ENCODE measurements at places on chromosomes 7 and 10.

GRCh38 chr10:127890832-127891334, 1.9 kb downstream of the CLRN3 start:
- H3K27me3 ChIP-seq = peaks cover 4% of the 10 kb centered on the region
- no peaks in the 10 kb centered on the region for H3K36me3 ChIP-seq
- no peak overlapping the region for H3K4me3 ChIP-seq
- no peaks in the 10 kb centered on the region for H3K4me1 ChIP-seq

DNA sequence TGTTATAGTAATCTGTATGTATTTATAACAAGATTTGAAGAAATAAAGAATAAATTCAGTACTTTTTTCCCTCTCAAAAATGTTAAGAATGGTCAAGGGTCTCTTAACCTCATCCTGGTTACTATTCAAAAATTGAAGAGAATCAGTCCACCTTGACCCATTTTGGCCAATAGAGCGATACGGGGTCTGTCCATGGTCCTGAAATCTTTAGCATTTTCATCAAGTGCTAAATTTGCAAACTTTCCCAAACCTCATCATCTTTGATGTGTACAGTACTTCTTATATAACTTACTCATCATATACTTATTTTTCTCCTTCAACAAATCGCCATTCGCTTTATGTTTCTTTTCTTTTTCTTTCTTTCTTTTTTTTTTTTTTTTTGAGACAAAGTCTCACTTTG, 23.6 kb downstream of the TMEM178B start:
- H3K27ac ChIP-seq = no peak overlapping the region
- H3K4me3 ChIP-seq = no peak overlapping the region
- no peak for DNase-seq
- H3K4me1 ChIP-seq = no peaks in the 10 kb centered on the region
- H3K36me3 ChIP-seq = no peaks in the 10 kb centered on the region
- peaks cover 4% of the 10 kb centered on the region for H3K27me3 ChIP-seq

- no peak within 1 kb of the TSS for H3K4me3 ChIP-seq
- H3K36me3 ChIP-seq = no peaks in the 10 kb centered on the region
- no peak for DNase-seq
- H3K4me1 ChIP-seq = no peaks in the 10 kb centered on the region
- H3K27ac ChIP-seq = no peak within 1 kb of the TSS
These were observed at the start of gene EGFR for GRCh38 chr7:55018361-55019190. EGFR (plus strand) TSS chr7:55019017; CDS start chr7:55019278, 261 bp downstream.

DNA sequence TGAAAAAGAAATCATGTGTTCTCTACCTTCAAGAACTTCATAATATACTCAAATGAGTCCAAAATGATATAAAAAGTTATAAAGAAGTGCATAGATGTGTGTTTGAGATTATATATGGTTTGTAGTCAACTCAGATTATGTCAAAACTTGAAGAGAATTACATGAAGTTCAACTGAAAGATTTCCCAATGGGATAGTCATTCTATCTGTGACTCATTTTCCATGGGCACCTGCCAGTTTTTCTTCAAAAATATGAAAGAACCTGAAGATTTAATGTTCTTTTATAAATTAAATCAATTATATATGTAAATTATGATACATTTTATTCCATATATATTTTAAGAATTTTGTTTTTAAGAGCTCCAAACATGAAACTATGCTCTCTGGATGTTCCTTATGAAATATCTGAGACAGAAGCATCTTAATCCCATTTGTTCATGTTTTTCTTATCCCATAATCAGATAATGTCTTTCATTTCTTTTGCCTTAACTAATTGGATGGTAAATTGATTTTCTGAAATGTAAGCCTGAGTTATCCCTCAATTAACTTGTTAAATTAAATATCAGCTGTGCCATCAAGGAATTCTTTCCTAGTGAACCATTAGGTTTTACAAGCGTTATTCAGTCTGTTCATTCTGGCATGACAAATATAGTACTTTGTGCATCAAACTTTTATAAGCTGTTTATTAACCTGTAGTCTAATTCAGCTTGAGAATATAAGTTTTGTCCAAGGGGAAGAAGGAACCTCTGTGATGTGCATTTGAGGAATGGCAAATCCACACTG, 387.1 kb downstream of the IPMK start:
- DNase-seq = no peak
- no peak overlapping the region for H3K4me3 ChIP-seq
- H3K27ac ChIP-seq = no peak overlapping the region
- H3K27me3 ChIP-seq = no peaks in the 10 kb centered on the region
- H3K4me1 ChIP-seq = no peaks in the 10 kb centered on the region

GRCh38 chr10:128694168-128694850, 568.1 kb upstream of the MKI67 start:
- no peak overlapping the region for H3K27ac ChIP-seq
- no peak overlapping the region for H3K4me3 ChIP-seq
- H3K4me1 ChIP-seq = no peaks in the 10 kb centered on the region
- no peaks in the 10 kb centered on the region for H3K27me3 ChIP-seq
- no peaks in the 10 kb centered on the region for H3K36me3 ChIP-seq

All from activated naive CD8-positive, alpha-beta T cell treated with anti-CD3 and anti-CD28 coated beads, Interleukin-2, amount 50 U/mL, for 24 hours (primary cell).